Globus pallidus (tissue), 1 donor: ENCODE measurements at places on chromosomes 4 and X.

DNA sequence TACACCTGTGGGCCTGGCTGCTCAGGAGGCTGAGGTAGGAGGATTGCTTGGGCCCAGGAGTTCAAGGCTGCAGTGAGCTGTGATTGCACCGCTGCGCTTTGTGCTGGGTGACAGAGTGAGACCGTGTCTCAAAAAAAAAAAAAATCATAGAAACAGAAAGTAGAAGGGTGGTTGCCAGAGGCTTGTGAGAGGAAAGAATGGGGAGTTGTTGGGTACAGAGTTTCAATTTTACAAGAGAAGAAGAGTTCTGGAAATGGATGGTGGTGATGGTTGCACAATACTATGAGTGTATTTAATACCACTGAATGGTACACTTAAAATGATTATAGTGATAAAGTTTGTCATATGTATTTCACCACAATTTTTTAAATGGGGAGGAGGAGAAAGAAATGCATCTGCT lies 10.2 kb upstream of the GLOD5 start:
- DNase-seq, result no peak

- no peak for DNase-seq
Measured at GRCh38 chr4:66266035-66266434, 595.7 kb upstream of the EPHA5 start.

GRCh38 chrX:152245213-152245612 lies 106.8 kb upstream of the MAGEA10 start:
- no peak for DNase-seq

- DNase-seq, result no peak
Measured at GRCh38 chr4:18578307-18578706, 556.8 kb upstream of the LCORL start.

DNA sequence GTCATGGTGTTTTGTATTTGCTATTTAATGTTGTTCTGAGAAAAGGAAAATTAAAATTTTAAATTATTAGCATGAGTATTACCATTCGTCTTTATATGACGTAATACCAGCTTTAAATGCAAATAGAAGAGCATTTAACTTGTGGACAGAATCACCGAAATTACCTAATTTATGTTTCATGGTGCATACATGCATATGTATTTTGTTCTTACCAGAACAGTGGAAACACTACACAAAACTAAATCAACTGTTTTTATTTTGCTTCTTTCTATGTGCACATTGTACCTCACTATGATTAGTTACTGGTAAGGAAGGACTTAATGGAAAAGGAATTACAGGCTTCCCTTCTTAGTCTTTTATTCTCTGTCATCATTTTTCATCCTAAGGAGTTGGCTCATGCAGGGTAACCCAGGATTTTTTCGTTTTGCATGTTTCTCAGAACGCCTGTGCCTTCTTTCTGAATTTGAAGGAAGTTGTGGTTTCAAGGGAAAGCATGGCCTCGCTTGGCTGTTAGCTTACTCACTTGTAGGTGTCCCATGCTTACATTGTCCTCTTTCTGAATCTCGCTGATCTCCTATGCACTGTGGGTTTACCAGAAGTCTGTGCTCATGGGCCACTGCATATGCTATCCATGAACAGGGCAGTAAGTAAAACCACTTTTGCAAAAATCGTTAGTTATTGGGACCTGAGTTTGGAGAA lies 300.0 kb upstream of the PUDP start:
- DNase-seq, result no peak

GRCh38 chrX:125444659-125445058 lies 125.0 kb downstream of the TEX13C start:
- DNase-seq, result no peak

DNA sequence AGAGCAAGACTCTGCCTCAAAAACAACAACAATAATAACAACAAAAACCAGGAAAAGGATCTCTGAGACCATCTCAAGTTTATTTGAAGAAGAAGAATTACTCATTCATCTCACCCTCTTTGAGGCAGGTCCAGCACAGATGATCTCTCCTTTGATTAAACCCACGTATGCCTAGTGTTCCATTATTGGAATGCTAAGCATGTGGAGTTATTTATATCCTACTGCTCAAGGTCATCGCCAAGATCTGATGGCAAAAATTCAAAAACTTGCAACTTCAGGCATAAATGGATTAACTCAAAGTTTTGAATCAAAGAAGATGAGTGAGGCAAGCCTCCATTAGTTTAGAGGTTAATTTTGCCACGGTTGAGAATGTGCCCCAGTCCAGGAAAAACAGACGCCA lies 184.2 kb downstream of the DHRSX start:
- no peak for DNase-seq

DNA sequence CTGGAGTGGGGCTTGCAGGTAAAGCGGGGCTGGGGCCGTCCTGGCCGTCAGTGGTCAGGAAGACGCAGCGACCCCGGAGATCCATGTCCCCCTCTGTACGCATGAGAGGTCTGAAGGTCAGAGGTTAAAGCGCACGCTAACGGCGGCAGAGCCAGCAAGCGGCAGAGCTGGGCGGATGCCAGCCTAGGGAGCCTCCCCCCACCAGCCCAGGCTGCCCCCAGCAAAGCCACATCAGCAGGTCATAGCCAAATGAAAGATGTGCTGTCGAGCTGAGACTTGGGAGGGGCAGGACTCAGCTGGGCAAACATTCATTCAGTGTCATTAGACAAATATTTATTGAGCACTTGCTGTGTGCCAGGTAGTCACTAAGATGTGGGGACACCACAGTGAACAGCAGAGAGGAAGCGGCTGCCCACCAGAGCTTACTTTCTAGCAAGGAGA lies 593 bp upstream of the JAKMIP1 start:
- no peak for DNase-seq
